CD8-positive, alpha-beta memory T cell (primary cell): ENCODE measurements at places on chromosomes 2 and 18. TPM values are rescaled to one million over a fixed set of nuclear protein-coding genes. Genes with fewer than 3 reads are reported as not detected.

DNA sequence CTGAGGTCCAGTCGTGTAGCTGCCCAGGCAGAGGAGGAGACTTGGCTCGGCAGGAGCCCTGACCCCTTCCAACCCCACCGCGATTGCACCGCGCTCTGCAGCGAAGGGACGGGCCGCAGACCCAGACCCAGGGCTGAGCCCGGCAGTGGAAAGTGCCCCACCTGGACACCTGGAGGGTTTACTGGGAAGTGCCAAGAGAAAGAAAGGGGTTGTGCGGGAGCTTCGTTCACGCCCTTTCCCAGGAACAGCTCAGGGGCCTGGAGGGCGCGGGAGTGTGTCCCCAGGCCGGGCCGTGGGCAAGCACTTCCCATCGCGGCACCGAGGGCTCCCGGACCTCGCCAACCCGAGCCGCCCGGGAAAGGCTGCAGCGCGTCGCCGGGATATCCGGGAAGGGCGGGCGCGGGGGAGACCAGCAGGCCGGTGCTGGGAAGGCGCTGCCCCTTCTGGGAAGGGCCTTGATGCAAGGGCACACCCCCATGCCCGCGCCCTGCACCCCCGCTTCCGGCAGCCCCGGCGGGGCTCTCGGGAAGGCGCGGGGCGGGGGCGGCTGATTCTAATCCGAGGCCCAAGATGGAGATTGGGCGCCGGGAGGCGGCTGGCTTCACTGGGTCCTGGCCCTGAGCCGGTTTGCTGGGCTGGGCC lies 36.1 kb upstream of the MRPL33 start:
- H3K4me1 ChIP-seq: peaks cover 6% of the 10 kb centered on the region
- DNase-seq: peak; percentile 58
- H3K27ac ChIP-seq: no peak overlapping the region
- peak overlapping the region; percentile 46 for H3K4me3 ChIP-seq

DNA sequence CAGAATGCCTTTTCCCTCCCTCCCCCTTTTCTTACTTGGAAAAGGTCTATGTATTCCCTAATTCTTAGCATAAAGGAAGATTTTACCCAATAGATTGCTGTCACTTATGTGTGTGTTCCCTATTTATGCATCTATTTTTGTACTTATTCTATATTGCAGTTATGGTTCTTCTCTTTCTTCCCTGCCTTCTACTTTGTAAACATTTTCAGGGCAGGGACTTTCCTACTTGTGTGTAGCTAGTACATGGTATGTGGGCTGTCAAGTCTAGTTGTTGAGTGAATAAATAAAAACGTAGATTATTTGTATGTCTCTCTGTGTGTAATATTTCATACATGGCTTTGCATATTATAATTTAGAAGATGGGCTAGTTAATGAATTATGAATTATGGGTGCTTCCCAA lies 45.3 kb downstream of the PSMD14 start:
- H3K36me3 ChIP-seq: no peaks in the 10 kb centered on the region
- no peak for DNase-seq
- no peak overlapping the region for H3K27ac ChIP-seq
- H3K4me1 ChIP-seq: no peaks in the 10 kb centered on the region

DNA sequence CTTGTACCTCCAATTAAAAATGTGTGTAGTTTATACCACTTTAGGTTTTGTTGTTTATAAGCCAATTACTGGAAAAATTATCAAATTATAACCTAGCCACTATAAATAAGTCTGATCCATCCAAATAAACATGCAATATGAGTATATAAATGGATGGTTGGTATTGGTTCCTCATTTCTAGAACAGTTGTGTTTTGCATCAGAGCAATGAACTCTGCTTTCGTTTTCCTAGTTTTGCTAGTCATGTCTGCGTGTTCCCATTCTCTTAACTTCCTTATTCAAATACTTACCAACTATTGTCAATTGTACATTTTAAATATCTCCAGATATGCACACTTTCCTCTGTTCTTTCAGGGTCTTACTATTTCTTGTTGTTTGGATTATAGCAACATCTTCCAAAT lies 641.7 kb downstream of the NR4A2 start:
- no peaks in the 10 kb centered on the region for H3K27me3 ChIP-seq
- no peak overlapping the region for H3K4me3 ChIP-seq
- DNase-seq: no peak
- no peak overlapping the region for H3K27ac ChIP-seq

GRCh38 chr2:206260188-206261012 lies 14.1 kb upstream of the ZDBF2 start:
- H3K4me3 ChIP-seq: no peak overlapping the region
- H3K36me3 ChIP-seq: no peaks in the 10 kb centered on the region
- H3K4me1 ChIP-seq: no peaks in the 10 kb centered on the region
- H3K27ac ChIP-seq: no peak overlapping the region
- no peak for DNase-seq
- peaks cover 17% of the 10 kb centered on the region for H3K27me3 ChIP-seq

DNA sequence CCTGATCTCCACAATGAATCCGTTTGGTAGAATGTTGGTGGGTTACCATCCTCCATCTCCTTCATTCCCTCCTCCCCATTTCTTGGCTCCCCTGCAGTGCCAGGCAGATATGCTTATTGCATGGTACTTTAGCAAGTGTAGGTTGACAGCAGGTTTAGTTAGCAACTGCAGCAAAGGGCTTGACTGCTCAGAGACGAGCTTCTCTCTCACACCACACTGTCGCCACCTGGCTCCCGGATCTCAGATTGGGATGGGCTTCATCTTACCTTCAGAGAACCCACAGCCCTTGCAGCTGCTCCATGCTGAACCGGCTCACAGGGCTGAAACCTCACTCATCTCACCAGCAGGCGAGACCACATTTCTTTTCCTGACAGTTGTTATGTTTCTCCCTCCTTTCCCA lies 88.8 kb downstream of the VWA3B start:
- H3K27me3 ChIP-seq: peaks cover 3% of the 10 kb centered on the region
- no peak overlapping the region for H3K4me3 ChIP-seq
- no peak for DNase-seq
- H3K27ac ChIP-seq: no peak overlapping the region
- no peaks in the 10 kb centered on the region for H3K36me3 ChIP-seq

- no peak overlapping the region for H3K27ac ChIP-seq
- H3K4me3 ChIP-seq: no peak overlapping the region
- no peaks in the 10 kb centered on the region for H3K27me3 ChIP-seq
- no peak for DNase-seq
- no peaks in the 10 kb centered on the region for H3K36me3 ChIP-seq
Measured at GRCh38 chr18:5966514-5966913, 71.2 kb upstream of the TMEM200C start.

DNA sequence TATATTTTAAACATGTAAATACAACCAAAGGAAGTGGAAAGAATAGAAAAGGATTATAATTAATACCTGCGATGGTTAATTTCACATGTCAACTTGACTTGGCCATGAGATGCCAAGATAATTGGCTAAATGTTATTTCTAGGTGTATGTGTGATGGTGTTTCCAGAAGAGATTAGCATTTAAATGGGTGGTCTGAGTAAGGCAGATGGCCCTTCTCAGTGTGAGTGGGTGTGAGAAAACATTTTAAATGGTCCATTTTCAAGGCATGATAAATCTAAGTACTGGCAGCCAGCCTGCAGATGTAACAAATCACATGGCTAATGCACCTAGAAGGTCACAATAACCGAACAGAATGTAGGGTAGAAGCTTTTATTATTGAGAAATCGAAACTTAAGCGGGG lies 99.6 kb upstream of the CDH7 start:
- H3K4me1 ChIP-seq: no peaks in the 10 kb centered on the region
- no peaks in the 10 kb centered on the region for H3K27me3 ChIP-seq
- no peak overlapping the region for H3K27ac ChIP-seq
- H3K4me3 ChIP-seq: no peak overlapping the region
- H3K36me3 ChIP-seq: no peaks in the 10 kb centered on the region
- DNase-seq: no peak

DNA sequence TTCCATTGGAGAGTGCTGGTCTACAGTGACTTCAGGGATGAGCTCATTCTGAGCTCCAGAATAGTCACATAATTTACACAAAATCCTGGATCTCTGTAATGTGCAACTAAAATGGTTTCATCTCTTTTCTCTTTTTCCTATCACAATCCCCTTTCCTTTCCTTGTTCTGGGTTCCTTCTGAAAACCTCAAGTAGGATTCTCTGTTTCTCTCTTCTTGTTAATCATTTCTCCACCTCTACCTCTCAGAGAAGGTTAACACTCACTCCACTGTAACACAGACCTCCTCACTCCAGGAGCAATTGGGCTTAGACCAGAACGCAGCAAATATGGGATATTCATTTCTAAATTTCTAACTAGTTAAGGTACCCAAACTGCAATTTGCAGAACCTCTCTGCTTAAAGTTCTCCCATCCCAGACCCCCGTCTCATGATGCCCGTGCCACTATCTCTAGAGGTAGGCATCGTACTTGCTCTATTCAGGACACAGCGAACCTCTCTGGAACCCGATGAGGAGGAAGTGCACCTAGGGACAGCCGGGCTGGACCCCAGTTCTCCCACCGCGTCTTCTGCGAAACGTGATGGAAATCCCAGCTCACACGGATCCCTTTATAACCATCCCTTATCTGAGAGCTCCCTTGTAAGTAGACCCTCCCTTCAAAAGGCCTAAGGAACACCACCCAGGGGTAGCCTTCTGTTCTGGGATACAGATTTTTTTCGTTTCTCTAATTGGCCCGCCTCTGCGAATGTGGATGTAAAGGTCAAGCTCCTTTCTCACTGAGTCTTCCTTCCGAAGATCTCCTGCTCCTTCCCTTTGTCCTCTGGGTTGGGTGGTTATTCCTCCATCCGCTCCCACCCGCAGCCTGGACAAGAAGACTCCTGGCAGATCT lies 1.3 kb downstream of the FOXI3 start:
- no peaks in the 10 kb centered on the region for H3K36me3 ChIP-seq
- H3K27ac ChIP-seq: no peak overlapping the region
- no peaks in the 10 kb centered on the region for H3K4me1 ChIP-seq
- H3K4me3 ChIP-seq: no peak overlapping the region
- H3K27me3 ChIP-seq: peaks cover 42% of the 10 kb centered on the region
- DNase-seq: no peak

GRCh38 chr2:118065921-118066511 lies 22.3 kb upstream of the INSIG2 start:
- no peak for DNase-seq
- no peak overlapping the region for H3K27ac ChIP-seq
- no peaks in the 10 kb centered on the region for H3K4me1 ChIP-seq
- peaks cover 4% of the 10 kb centered on the region for H3K27me3 ChIP-seq
- no peak overlapping the region for H3K4me3 ChIP-seq

GRCh38 chr2:2507417-2507997 lies 176.4 kb upstream of the MYT1L start:
- H3K4me1 ChIP-seq: no peaks in the 10 kb centered on the region
- H3K4me3 ChIP-seq: no peak overlapping the region
- no peak for DNase-seq
- no peaks in the 10 kb centered on the region for H3K36me3 ChIP-seq
- H3K27ac ChIP-seq: no peak overlapping the region

DNA sequence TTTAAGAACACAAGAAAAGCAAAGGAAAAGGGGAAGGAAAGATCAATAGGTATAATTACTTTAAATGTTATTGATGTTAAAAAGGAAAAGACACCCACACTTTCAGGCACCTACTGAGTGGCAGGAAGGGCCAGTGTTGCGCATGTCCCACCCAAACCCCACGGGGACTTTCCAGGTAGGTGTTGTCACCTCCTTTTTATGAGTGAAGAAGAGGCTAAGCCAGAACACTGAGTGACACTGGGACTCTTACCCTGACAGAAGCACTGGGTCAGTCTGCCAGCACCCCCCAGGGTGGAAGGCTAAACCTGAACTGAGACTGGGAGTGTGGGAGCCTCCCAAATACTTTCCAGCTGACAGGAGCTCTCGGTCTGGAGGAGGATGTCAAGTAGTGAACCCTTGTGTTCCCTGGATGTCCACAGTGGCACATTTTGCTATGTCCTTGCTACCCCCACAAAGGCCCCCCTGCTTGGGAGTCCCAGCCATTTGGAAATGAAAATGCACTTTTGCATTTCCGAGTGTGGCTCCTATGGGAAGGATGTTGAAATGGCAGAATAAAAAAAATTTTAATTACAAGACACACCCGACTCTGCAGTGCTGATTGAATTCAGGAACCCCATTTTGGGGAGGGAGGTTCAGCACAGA lies 90.9 kb upstream of the SMAD2 start:
- H3K27me3 ChIP-seq: no peaks in the 10 kb centered on the region
- DNase-seq: no peak
- no peak overlapping the region for H3K4me3 ChIP-seq
- H3K36me3 ChIP-seq: no peaks in the 10 kb centered on the region
- no peaks in the 10 kb centered on the region for H3K4me1 ChIP-seq
- H3K27ac ChIP-seq: no peak overlapping the region

GRCh38 chr2:158688721-158689120 lies 106.4 kb upstream of the DAPL1 start:
- no peak overlapping the region for H3K4me3 ChIP-seq
- H3K27ac ChIP-seq: no peak overlapping the region
- DNase-seq: no peak
- H3K4me1 ChIP-seq: no peaks in the 10 kb centered on the region
- H3K27me3 ChIP-seq: no peaks in the 10 kb centered on the region
- H3K36me3 ChIP-seq: no peaks in the 10 kb centered on the region

DNA sequence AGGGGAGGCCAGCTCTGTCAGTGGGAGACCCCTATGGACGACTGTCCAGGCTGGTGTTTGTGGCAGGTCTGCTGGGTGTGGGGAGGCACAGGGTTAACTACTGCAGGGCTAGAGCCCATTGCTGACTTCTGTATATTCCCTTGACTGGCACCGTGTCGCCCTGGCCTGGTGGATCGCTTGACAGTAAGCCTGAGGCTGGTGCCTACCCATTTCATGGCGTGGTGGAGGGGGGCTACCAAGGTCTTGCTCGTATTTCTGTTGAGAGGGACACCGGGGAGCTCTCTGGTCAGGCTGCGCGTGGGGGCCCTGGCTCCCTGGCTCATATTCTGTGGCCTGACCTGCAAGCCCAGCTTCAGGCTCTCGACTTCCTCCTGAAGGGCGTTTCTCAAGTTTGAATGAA lies 119.7 kb downstream of the ACOXL start:
- no peaks in the 10 kb centered on the region for H3K27me3 ChIP-seq
- H3K4me3 ChIP-seq: no peak overlapping the region
- H3K4me1 ChIP-seq: peaks cover 45% of the 10 kb centered on the region

The TNFAIP6 gene
- not detected for total RNA-seq

The STON1 gene
- total RNA-seq: 1.4 TPM
